ENCODE measurements at places on chromosomes 7 and 10.

DNA sequence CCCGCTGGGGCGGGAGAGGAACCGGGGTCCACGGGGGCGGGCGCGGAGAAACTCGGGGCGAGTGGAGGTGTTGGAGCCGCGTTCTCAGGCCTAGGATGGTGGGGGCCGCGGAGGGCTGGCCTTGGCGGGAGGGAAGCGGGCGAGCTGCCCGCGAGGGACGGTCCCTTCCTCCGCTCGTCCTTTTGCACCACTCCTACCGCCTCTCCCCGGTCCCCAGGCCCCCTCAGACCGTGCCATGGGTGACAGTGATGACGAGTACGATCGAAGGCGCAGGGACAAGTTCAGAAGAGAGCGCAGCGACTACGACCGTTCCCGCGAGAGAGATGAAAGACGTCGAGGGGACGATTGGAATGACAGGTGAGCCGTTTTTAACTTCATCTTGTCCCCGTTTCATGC, 451 bp downstream of the SRRT start:
- no peak for DNase-seq

- DNase-seq = no peak
These were observed 7.0 kb upstream of the ALDH18A1 start for GRCh38 chr10:95663496-95663895.

GRCh38 chr7:110050785-110051184, 1040.1 kb upstream of the LRRN3 start:
- DNase-seq = no peak

DNA sequence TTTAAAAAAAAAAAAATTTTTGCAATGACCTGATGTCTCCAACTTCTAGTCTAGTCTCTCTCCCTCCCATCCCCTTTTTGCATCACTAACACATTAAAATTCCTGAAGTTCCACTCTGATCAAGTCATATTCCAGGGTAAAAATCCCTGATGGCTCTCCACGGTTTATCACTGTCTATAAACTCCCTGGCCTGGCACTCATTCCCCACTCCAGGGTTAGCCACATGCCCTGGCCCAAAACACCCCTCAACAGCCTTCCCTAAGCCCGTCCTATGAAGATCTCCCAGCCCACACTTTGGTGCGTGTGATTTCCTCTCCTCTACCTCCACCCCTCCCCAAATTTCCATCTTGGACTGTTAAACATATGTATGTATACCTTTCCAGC, 125.4 kb downstream of the JAZF1 start:
- DNase-seq = no peak

DNA sequence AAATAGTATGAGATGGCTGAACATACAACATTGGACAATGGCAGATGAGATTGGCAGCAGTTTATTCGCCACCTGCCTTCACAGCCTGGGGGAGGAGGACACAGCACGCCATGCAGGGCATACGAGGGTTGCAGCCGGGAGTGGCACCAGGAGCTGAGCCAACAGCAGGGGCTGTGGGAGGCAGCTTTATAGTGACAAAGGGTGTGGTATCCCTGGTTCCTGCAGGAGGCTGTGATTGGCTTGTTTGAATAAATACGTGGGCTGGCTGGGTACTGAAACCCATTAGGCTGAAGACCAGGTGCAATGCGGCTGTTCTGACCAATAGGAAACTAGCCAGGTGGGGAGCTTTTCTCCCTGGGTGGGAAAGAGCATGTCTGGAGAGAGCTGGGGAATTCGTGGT, 68.9 kb upstream of the LEP start:
- DNase-seq = no peak

GRCh38 chr10:97577701-97578100, 5.1 kb downstream of the ANKRD2 start:
- DNase-seq = no peak

GRCh38 chr7:127705461-127705959, 53.5 kb downstream of the SND1 start:
- DNase-seq = no peak

- DNase-seq = no peak
These were observed 300.2 kb downstream of the NEBL start for GRCh38 chr10:20596911-20597310.

DNA sequence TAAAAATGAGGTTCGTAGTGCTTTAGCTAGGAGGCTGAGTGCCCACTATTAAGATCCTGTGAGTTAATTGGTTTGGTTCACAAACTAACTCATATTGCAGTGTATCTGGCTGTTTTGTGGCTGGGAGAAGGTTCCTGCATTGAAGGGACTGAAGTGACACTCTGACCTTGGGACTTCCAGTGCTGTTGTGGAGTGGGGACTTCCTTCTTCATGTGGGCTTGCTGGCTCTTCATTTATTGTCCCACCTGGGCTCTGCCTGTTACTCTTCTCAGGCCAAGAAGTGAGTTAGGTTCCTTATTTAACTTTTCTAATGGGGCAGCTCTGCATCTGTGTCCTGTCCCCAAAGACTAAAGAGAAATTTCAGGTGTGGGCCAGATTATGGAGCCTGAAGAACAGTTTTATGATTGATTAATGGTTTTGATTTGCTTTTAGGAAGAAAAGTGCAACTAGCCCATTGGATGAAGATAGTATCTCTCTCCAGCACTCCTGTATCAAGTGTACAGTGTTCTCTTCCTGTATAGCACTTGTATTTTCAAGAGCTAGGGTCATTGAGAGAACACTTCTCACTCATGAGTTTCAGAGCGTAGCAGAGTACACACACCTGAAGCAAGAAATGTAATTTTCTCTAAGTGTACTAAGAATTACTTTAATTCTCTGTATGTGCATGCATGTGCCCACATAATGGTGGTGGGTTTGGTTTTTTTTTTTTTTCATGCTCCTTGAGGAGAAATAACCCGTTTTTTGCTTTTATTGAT, 54.8 kb downstream of the AUTS2 start:
- DNase-seq = peak; percentile 18

DNA sequence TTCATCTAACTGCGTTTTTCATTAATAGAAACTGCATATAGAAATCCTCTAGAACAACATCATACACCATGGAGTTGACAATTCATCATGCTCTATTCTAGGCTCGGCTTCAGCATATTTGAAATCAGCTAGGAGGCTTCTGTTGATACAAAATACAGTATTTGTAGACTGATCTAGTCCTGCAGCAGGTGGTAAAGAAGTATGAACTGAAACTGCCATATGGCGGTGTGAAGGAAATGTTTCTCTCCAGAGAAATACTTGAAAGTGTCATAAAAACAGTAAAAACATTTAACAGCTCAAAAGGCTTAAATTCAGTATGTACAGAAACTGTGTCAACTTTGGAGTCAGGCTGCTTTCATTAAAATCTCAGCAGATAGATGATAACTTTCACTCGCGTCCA, 32.0 kb upstream of the MYO3A start:
- DNase-seq = no peak

- peak; percentile 14 for DNase-seq
These were observed at the start of gene LRRC17 for GRCh38 chr7:102912742-102913141. TSS of gene LRRC17 (plus strand) at chr7:102913000. CDS start at chr7:102933914, 20,914 bp downstream.

DNA sequence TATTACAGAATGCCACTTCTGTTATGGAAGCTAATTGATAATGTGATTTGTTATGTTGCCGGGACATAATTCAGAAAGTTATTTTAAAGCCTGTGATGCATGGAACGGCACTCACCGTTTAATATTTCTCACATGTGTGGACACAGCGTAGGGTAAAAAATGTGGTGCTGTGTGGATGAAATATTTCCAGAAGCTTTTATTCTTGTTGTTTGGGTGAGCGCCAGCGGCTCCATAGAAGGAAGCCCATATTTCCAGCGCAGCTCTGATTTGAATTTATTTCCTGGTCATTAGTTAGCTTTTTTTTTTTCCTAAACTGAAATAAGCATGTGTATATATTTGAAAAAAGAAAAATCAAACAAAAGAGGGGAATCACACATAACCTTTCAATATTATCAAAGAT, 20.2 kb upstream of the NKX6-2 start:
- DNase-seq = no peak

DNA sequence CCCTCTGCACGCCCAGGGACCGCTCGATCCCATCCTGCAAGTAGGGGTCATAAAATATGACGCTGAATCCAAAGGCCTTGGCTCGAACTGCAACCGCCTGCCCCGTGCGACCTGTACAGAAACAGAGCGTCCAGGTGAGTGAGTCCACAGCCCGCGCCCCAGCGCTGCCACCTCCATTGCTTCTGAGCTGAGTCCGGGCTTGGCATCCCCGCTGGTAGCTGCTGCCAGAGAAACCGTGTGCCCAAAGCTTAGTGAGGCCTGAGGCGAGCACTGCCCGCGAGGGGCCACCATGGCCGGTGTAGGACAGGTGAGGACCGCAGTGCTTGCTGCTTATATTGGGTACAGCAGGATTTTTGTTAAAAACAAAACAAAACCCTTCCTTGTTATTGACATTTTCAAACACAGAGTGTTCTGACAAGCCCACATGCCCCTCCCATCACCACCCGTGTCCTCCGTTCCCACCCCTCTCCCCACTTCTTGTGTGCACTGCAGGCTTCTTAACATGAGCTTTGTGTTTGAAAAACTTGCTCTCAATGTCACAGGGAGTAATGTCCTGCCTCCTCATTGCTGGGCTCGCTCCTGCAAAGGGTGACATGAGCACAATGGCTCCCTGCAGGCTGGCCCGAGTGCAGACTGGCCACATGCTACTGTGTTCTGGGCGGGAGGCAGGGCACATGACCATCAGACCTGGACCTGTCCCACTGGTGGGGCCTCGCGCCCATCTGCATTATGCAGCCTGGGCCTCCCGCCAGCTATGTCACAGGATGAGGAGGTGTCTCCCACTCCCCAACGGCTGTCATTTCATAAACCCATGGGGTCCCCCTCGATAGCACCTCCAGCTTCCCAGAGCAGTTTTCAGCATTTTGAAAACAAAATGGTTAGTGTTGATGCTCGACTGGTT, 52.9 kb downstream of the ZRANB1 start:
- DNase-seq = no peak

DNA sequence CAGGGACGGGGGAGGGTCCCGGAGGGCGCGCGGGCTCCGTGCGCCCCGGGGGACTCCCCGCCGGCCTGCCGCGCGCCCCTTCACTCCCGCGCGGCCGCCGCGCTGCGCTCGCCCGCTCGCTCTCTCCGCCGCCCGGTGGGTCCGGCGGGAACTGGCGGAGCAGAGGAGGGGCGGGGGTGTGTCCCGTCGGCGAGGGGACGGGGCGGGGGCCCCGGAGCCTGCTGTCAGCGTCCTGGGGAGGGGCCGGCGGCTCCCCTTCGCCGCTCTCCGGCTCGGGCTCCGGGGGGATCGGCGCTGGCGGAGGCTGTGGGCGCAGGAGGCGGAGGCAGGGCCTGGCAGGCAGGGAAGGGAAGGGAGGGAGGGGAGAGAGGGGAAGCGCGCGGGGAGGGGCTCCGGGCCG, at the start of gene SH3PXD2A:
SH3PXD2A (minus strand) TSS at position 153 of the 400 bp plus-strand sequence. CDS start 310 bp downstream, outside the sequence.
- peak; percentile 43 for DNase-seq

GRCh38 chr7:40315277-40315676, 180.5 kb downstream of the SUGCT start:
- no peak for DNase-seq

GRCh38 chr10:76040107-76040829, 608.8 kb downstream of the LRMDA start:
- DNase-seq = no peak

- DNase-seq = no peak
These were observed 4.6 kb upstream of the HMX2 start for GRCh38 chr10:123143162-123143824.

DNA sequence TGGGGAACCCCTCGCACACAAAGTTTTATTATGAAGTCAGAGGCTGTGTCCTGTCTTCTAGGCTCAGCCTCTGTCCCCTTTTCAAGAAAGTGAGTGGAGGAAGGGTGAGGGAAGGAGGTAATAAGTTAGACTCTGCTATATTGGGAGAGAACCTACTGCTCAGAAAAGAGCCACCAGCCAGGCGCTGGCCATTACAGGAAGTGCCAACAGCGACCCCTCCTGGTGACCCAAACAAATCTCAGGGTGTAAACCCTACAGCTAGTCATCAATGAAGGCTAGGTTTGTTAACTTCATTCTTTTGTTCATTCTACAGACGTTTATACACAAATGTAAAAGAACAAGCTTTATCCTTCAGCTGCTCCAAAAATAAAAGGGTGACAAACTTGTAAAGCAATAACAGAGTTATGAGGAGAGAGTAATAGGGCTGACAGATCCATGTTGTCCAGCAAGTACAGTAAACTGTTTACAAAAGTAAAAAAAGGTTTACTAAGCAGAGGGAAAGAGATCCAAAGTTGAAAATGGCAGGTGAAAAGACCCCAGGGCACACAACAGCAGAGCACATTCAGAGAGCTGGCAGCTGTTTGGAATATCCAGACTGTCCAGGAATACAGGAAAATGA, 82.7 kb downstream of the FAM204A start:
- DNase-seq = no peak

GRCh38 chr10:21304198-21304597, 221.3 kb downstream of the SKIDA1 start:
- DNase-seq = no peak

- no peak for DNase-seq
These were observed 36.6 kb downstream of the CRHR2 start for GRCh38 chr7:30645661-30646060.

- DNase-seq = no peak
These were observed 15.5 kb downstream of the CREB3L2 start for GRCh38 chr7:137986252-137987017.

GRCh38 chr7:21243265-21243664, 184.6 kb upstream of the SP4 start:
- DNase-seq = no peak

DNA sequence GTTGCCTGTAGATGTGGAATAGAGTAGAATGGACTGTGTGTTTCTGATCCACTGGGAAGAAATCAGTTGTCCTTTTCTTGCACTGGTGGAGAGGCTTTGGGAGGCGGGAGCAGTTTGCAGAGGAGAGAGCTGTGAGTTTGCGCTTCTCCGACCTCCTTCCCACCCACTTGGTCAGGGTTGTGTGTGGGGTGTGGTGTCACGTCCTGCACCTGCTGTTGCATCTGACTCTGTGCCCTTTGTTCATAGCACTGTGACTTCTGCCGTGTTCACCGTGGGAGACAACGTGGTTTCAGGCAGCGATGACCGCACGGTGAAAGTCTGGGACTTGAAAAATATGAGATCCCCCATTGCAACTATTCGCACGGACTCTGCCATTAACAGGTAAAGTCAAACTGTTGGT, 67.8 kb downstream of the WDR37 start:
- DNase-seq = no peak

GRCh38 chr10:129366450-129366849, 100.6 kb upstream of the MGMT start:
- DNase-seq = no peak

DNA sequence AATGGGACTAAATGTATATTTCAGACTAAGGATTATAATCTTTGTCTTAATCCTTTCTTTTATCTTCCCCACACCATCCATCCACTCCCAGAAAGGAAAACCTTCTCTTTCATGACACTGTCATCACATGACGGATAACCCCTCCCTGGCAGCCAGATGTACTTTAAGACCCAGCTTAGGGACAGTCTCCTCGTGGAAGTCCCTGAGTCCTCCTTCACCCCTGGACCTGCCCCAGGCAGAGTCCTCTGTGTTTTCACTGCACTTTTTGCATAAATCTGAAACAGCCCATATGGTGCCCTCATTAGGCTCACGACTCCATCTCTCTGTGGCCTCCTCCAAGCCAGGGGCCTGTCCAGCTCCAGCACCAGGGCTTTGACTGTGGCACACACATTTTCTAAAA, 16.0 kb downstream of the NRAP start:
- no peak for DNase-seq
